ENCODE measurements at places on chromosomes 12 and 14. TPM values are rescaled to one million over a fixed set of nuclear protein-coding genes. Genes with fewer than 3 reads are reported as not detected.

Gene CDCA3
- 36.1 TPM for total RNA-seq

Gene NYNRIN
- total RNA-seq: 38.3 TPM

Gene OAS2
- total RNA-seq: not detected

DNA sequence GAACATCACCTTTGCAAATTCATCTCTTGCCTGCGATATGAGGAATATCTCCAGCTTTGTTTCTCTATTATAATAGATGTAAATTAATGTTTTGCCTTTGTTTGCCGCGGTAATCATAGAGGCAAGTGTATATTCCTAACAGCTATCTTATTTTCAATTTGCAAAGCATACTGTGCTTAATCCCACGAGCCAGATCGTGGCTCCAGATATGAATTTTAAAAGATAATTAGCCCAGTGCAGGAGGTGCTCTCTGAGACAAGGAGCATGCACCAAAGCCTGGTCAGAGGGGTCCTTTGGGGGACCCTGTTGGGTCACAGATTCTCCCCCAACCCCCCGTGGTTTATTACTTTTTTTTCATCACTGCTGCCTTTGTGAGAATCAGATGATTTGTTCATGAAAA is 1087.5 kb downstream of the BCL11B start:
- no peaks in the 10 kb centered on the region for H3K4me1 ChIP-seq
- H3K36me3 ChIP-seq: no peaks in the 10 kb centered on the region
- H3K27ac ChIP-seq: no peak overlapping the region
- peaks cover 15% of the 10 kb centered on the region for H3K27me3 ChIP-seq
- DNase-seq: no peak
- no peak overlapping the region for H3K4me3 ChIP-seq

DNA sequence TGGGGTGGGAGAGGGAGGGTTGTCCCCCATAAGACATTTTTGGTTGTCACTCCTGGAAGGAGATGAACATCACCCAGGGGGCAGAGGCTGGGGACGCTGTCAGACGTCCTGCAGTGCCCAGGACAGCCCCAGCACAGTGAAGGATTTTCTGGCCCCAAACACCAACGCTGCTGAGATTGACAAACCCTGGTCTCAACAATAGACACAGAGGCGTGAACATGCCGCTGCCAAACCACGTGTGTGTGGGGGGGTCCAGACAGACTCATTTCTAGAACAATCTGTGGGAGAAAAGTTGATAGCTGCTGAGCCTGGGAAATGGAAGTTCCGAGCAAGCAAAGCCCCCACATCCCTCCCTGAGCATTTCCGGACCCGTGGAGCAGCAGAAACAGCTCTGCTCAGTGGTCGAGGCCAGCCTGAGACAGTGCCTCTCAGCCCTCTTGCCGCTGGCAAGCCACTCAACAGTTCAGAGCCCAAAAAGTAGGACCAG is 43.8 kb upstream of the CLMN start:
- H3K36me3 ChIP-seq: no peaks in the 10 kb centered on the region
- H3K27ac ChIP-seq: no peak overlapping the region
- no peak for DNase-seq
- H3K27me3 ChIP-seq: peaks cover 31% of the 10 kb centered on the region

GRCh38 chr14:71408362-71409030 is 501.2 kb downstream of the PCNX1 start:
- H3K4me1 ChIP-seq: peaks cover 4% of the 10 kb centered on the region
- H3K36me3 ChIP-seq: peaks cover 13% of the 10 kb centered on the region
- no peak overlapping the region for H3K4me3 ChIP-seq
- H3K27me3 ChIP-seq: no peaks in the 10 kb centered on the region
- no peak overlapping the region for H3K27ac ChIP-seq
